ENCODE measurements at places on chromosomes 2 and 18.

- no peak for DNase-seq
Observed at GRCh38 chr2:38233231-38233983, 143.7 kb downstream of the ATL2 start.

DNA sequence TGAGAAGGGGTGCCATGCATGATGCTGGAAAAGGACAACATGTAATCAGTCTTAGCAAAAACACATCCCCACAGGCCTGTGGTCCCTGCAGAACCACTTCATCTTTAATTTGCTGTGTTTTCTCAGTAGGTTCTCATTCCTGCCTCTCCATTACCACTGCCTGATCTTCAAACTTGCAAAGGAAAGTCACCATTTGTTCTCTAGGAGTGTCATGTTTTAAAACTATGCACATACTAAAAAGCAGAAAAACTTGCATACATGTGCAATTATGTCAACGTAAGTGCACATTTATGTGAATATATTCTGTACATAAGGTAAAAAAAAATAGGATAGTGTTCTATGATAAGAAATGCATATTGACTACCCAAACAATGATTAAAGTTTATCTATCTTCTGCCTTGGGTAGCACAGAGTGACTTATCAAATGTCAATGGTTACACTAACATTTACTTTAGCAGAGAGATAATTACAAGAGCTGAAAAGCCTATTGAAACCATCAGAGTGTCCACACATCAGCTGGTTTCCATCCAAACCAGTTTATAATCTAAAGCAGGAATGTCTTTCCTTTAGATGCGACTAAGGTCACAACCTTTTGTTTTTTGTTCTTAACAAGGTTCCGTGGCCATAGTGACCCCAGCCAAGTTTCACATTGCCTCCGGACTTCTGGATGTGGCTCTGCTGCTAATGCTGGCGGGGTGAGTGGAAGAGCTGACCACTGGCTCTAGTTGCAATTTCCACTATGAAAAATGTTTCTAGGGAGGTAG lies 58.7 kb upstream of the RMDN2 start:
- no peak for DNase-seq

- no peak for DNase-seq
Observed at GRCh38 chr2:1226766-1227165, 186.5 kb upstream of the TPO start.

GRCh38 chr2:205650931-205651330 lies 31.4 kb upstream of the NRP2 start:
- no peak for DNase-seq

DNA sequence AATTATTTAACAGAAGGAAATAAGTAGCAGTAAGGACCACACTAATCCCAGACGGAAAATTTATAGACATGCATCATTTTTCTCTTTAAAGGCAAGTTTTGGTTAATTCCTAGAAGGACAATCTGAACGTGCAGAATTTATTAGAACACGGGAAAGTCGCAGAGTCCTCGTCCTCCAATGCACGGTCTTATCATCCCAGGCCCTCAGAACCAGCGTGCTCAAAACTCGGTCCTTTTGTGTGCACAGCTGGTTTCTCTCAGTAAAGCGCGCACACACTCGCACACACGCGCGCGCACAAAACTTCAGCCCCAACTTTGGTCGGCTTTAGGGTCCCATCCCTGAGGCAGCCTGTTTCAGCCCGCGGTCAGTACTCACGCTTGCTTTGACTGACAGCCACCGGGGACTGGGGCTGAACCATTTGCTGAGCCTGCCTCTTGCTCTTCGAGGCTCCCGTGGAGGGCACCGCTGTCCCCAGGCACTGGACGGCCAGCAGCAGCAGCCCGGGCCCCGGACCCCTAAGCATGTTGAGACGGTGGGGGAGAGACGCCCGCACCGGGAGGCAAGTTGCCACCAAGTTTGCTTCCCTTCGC lies 493 bp downstream of the FN1 start:
- no peak for DNase-seq

DNA sequence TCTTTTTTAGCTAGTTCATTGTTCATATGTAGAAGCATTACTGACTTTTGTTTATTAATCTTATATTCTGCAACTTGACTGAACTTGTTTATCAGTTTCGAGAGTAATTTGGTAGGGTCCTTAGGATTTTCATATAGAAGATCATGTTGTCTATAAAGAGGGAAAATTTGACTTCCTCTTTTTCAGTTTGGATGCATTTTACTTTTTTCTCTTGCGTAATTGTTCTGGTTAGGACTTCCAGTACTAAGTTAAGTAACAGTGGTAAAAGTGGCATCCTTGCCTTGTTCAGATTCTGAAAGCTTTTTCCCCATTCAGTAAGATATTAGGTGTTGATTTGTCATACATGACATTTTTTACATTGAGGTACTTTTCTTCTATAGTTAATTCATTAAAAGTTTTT lies 726.0 kb downstream of the KCNJ3 start:
- no peak for DNase-seq

GRCh38 chr2:74548285-74548899 lies 5.3 kb downstream of the LOXL3 start:
- no peak for DNase-seq

Measured in epithelial cell of prostate (primary cell).